ENCODE measurements at places on chromosomes 5 and 9.

GRCh38 chr5:121251954-121252353 lies 599.7 kb upstream of the FTMT start:
- no peak for DNase-seq

DNA sequence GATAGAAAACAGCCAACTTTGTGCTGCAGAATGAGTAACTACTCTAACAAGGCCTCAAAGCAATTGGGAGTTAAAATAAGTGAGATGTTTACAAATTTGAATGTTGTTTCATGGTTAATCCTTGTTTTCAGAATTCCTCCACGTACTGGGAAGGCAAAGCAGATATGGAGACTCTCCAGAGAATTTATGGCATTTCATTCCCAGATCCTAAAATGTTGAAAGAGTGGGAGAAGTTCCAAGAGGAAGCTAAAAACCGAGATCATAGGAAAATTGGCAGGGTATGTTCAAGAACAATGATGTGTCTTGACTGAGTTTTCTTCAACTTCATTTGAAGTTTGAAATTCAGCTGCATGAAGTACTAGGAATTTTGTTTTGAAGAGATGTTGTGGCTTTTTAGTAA lies 16.4 kb downstream of the TARS1 start:
- peak; percentile 42 for DNase-seq

- DNase-seq = no peak
Measured at GRCh38 chr9:77442436-77442835, 205.7 kb downstream of the GNA14 start.

- peak; percentile 48 for DNase-seq
Measured at GRCh38 chr9:32741706-32742105, 41.6 kb upstream of the TMEM215 start.

GRCh38 chr9:112757940-112758339 lies 7.4 kb downstream of the SNX30 start:
- DNase-seq = no peak

- peak; percentile 5 for DNase-seq
Measured at GRCh38 chr5:26872337-26872736, 166.0 kb downstream of the CDH9 start.

DNA sequence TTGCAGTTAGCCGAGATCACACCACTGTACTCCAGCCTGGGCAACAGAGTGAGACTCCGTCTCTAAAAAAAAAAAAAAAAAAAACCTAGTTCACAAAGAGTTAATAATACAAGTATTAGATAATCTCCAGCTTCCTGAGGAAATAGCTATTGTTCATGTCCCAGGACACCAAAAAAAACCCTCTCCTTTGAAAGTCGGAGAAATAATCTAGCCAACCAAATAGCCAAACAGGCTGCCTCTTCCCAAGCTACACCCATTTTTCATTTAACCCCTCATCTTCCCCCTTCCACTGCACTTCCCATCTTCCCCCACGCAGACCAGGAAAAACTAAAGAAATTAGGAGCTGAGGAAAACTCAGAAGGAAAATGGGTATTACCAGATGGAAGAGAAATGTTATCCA lies 23.6 kb downstream of the CNOT8 start:
- no peak for DNase-seq

DNA sequence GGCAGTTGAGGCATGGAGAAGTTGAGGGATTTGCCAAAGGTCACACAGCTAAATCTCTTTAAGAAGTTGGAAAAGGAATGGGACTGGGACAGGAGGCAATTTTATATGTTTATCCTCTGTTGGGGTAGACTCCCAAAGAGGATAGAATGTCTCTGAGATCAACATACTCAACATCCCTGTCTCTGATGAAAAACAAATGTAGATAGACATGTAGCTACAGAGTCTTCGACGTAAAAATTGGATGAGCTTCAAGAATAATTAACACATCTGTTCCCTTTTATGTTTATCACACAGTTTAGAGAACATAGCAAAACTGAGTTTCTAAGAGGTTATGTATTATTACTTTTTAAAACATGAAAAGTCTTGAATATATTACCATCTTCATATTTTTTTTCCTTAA lies 204.6 kb upstream of the CD180 start:
- DNase-seq = no peak

DNA sequence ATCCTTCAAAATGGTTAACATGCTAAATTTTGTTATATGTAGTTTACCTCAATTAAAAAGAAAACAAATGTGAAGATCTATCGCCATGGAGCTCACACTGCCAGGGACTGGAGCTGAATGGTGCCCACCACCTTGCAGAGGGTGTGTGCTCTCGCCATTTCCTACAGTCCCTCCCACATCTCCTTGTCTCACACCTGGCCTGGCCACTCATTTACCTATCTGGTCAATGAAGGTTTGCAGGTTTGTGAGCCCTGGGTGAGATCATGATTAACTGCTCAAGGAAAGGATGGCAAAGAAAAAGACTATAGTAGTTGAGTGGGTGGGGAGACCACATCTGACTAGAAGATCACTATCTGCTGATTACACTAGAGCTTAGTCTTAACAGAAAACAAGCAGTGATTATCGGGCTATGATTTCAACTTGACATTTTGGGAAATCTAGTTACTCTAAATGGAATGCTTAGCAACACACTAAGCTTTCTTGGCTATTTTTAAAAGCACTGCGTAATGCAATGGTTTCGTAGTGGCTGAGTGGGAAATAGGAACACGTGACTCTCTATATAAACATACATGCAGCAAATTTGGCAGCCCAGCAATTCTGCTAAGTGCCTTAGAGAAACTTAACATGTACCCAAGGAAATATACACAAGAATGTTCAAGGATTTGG lies 27.3 kb downstream of the PUM3 start:
- peak; percentile 12 for DNase-seq

DNA sequence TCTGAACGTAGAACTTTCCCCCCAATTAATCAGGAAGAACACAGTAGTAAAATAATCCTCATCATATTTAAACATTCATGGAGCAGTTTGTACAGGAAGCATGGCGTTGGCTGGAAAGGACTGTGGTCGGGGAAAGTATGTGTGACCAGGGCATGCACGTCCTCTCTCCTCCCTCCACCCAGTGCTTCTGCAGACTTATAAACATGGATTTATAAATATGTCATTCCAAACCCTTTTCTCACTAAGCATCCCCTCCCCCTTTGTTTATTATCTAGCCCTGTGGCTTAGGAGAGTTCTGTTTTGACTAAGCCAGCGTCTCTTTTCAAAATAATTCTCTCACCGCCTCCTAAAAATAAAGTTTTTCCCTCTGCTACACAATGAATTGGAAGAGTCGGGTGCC lies 70.4 kb upstream of the DAP start:
- DNase-seq = peak; percentile 88

- DNase-seq = no peak
Measured at GRCh38 chr5:7146886-7147285, 249.1 kb upstream of the ADCY2 start.

GRCh38 chr9:15512889-15513288 lies 2.1 kb upstream of the PSIP1 start:
- DNase-seq = no peak

DNA sequence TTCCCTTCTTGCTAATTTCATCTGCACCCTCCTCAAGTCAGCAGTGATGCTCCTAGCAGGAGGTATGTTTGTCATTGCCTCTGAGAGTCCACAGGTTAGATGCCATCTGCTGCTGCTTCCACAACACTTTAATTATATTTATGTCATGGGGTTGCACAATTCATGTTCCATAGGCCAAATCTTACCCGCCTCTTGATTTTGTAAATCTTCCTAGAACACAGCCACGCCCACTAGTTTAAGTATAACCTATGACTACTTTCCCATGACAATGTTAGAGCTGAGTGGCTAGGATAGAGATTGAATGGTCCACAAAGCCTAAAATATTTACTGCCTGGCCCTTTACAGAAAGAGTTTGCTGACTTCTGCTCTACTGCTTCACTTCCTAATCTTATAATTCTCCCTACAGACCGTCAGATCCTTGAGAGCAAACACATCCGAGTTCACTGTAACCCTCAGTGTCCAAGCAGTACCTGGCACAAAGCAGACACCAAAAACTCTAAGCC lies 21.1 kb downstream of the LIFR start:
- no peak for DNase-seq

- DNase-seq = no peak
Measured at GRCh38 chr5:142796492-142797109, 26.4 kb downstream of the ARHGAP26 start.

- no peak for DNase-seq
Measured at GRCh38 chr9:11417782-11418181, 805.0 kb upstream of the PTPRD start.

DNA sequence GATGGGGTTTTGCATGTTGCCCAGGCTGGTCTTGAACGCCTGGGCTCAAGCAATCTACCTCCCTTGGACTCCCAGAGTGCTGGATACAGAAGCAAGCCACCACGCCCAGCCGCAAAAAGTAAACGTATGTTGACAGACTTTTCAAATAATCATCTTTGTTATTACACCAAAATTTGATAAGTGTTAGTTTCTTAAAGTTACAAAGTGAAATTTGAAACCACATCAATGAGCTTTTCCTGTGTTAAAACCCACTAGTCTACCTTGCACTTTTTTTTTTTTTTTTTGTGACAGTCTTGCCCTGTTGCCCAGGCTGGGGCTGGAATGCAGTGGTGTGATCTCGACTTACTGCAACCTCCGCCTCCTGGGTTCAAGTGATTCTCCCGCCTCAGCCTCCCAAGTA lies 29.9 kb downstream of the SPACA9 start:
- DNase-seq = no peak

GRCh38 chr9:135712613-135713295 lies 10.8 kb downstream of the KCNT1 start:
- no peak for DNase-seq

DNA sequence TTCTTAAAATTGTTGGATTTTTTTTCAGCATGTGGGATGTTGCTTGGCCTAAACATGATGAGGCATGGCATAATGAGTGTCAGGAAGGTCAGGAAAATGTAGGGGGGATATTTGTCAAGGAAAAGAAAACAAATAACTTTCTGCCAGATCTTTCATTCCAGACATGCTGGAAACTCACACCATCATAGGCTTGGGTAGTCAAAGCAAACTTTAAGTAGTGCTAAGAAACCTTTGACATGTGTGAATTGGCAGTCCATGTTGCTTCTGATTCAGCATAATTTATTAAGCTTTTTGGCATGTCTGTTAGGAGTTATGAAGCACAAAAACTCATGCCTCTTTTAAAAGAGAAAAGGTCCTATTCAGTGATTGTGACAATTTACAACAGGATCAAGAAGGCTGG lies 61.3 kb upstream of the MTAP start:
- peak; percentile 54 for DNase-seq

GRCh38 chr5:51468196-51468595 lies 84.9 kb downstream of the ISL1 start:
- DNase-seq = peak; percentile 8

GRCh38 chr9:109176386-109176785 lies 9.3 kb upstream of the FRRS1L start:
- no peak for DNase-seq

- no peak for DNase-seq
Measured at GRCh38 chr9:117340422-117340821, 74.4 kb downstream of the ASTN2 start.

Data from fibroblast of skin of right biceps (primary cell).